Hematopoietic multipotent progenitor cell treated with erythropoietin and hydrocortisone succinate and interleukin-3 and kit ligand, for 15 days (in vitro differentiated cells): ENCODE measurements at places on chromosomes 3 and 15.
A peak's percentile ranks its signal among the peaks of the same experiment; 100 is the strongest.

DNA sequence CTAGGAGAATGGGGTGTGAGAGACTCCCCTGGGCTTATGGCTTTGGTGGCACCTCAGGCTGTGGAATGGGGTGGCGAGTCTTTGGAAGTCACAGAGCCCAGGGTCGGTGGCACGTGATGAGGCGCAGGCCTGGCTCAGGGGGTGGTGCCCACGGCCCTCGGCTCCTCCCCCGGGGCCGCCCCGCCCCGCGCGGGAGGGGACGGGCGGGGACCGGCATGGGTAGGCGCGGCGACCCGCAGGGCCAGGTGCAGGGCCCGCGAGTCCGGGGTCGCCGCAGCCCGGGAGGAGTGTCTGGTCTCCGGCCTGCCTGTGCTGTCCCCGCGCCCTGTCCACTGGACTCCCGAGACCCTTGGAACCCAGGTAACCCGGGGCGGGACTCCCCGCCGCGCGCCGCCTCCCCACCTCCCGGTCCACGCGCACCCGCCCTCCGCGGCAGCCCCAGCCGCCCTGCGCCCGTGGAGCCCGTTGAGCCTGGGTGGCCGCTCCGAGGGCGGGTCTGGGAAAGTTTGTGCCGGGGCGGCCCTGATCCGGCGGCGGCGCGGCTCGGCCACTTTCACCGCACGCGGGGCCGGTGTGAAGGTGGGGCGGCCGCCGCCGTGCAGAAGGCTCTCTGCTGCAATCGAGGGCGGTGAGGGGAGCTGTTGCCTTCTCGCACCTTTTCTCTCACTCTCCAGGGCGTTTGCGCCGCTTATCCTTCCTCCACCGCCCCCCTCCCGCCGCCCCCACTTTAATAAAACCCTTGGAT, at the start of gene PAQR5:
TSS of gene PAQR5 (plus strand) at position 216 of the 745 bp plus-strand sequence. CDS start 61,169 bp downstream, outside the sequence.
- DNase-seq = peak; percentile 9

DNA sequence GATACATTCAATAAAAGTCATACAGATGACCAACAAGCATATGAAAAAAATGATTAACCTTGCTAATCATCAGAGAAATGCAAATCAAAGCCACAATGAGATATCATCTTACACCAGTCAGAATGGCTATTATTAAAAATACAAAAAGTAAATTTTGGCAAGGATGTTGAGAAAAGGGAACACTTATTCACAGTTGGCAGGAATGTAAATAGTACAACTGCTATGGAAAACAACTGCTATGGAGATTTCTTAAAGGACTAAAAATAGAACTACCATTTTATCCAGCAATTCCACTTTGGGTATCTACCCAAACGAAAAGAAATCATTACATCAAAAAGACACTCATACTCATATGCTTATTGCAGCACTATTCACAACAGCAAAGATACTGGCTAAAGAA, 1121.8 kb downstream of the TBL1XR1 start:
- DNase-seq = no peak

DNA sequence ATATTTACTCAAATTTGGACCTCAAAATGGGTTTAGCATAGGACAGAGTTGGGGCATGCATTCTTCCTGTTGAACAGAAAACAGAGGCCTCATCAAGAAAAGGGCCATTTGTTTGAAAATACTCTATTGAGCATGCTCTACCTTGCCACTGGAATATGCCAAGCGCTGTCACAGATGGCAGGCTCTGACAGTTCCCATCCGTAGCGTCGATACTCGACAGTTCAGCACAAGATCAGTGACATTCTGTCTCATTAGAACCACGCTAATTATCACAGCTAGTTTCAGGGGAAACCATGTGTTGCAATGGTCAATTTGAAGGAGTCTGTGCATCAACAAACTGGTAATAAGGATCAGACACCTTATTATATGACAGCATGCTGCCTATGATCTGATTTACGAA, 54.5 kb downstream of the SATB1 start:
- no peak for DNase-seq

DNA sequence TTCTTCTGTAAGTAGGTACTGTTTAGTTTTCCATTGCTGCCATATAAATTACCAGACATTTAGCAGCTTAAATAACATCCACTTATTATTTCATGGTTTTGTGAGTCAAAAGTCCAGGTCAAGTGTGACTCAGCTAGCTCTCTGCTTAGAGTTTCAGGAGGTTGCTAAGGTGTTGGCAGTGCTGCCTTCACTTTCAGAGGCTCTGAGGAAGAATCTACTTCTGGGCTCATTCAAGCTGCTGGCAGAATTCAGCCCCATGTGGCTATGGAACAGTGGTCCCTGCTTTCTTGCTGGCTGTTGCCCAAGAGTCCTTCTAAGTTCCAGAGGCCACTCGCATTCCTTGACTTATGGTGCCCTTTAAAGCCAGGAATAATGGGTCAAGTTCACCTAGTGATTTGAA, 4.5 kb downstream of the CFAP44 start:
- DNase-seq = no peak

DNA sequence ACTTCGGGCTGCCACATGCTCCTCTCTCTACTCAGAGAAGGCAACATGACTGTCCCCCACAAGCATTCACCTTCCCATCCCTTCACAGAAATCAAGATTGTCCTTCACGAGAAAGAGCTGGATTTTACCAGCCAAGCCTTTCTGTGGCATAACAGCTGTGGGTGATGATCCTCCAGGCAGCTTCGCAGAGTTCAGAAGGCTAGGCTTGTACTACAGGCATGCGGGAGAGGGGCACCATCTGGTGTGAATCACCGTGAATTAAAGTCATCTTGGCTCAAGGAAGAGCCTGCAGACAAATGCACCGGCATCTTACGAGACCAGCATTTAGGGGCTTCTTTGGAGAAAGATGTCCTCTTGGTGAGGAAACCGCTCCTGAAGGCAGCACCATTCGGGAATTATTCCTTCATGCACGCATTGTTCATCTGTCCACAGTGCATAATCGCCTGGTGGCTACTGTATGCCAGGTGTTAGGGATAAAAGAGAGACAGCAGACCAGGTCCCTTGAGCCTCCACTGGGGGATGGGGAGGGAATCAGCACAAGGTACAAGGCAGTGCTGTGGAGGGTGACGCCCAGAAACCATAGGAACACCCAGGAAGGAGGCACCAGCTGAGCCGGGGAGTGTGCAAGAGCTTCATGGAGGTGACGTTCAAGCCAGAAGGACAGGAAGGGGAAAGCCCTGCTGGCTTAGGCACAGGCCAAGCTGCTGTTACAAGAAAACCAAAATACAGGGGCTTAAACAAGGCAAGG, 108.6 kb downstream of the TMEM266 start:
- DNase-seq = no peak
